ENCODE measurements at places on chromosomes 4 and X. TPM values are rescaled to one million over a fixed set of nuclear protein-coding genes. Genes with fewer than 3 reads are reported as not detected.

GRCh38 chr4:155999725-156000124 is 46.1 kb upstream of the CTSO start:
- DNase-seq = no peak
- no peak overlapping the region for H3K27ac ChIP-seq
- no peak overlapping the region for H3K4me3 ChIP-seq
- H3K4me1 ChIP-seq = no peaks in the 10 kb centered on the region
- H3K36me3 ChIP-seq = no peaks in the 10 kb centered on the region

- H3K36me3 ChIP-seq = no peaks in the 10 kb centered on the region
- peaks cover 5% of the 10 kb centered on the region for H3K4me1 ChIP-seq
Measured at GRCh38 chr4:20248155-20248558, 3.5 kb upstream of the SLIT2 start.

Gene DRD5
- total RNA-seq = not detected

- H3K4me3 ChIP-seq = no peak overlapping the region
- no peaks in the 10 kb centered on the region for H3K4me1 ChIP-seq
- no peaks in the 10 kb centered on the region for H3K27me3 ChIP-seq
- no peaks in the 10 kb centered on the region for H3K36me3 ChIP-seq
- DNase-seq = no peak
- H3K27ac ChIP-seq = no peak overlapping the region
Measured at GRCh38 chr4:127484117-127484516, 148.6 kb upstream of the INTU start.

DNA sequence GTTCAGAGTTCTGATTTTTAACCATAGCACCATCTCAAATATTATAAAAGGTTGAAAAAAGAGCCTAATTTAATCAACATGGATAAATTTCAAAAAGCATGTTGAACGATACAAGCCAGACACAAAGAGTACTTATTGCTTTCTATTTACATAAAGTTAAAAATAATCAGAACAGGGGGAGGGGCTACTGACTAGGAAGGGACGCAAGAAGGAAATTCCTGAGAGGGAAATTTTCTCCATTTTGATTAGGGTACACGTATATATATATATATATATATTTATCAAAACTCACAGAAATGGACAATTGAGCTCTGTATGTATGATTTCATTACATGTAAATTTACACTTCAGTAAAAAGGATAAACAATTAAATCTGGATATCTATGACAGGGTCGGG is 482 bp upstream of the MBTPS2 start:
- no peaks in the 10 kb centered on the region for H3K27me3 ChIP-seq
- H3K36me3 ChIP-seq = peaks cover 7% of the 10 kb centered on the region
- peaks cover 8% of the 10 kb centered on the region for H3K4me1 ChIP-seq

DNA sequence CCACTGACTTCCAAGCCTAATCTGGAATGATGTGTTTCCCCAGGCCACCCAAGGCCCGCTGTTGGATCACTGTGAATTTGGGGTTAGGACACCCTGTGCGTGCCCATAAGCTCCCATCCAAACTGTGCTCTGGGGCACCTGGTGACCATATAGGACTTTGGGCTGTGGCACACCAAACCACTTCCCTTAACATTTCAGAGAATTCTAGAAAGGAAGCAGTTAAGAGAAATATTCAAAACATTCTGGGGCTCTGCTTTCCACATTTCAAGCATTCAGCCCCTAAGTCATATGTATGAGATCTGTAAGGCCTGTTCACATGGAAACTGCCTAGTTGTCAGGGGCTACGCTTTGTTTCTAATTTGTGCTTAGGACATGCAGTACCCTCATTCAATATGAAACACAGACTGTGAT is 14.4 kb downstream of the VGLL1 start:
- H3K36me3 ChIP-seq = peaks cover 4% of the 10 kb centered on the region
- peak overlapping the region; percentile 94 for H3K27ac ChIP-seq
- H3K4me1 ChIP-seq = peaks cover 73% of the 10 kb centered on the region
- no peak overlapping the region for H3K4me3 ChIP-seq
- DNase-seq = peak; percentile 69

Gene PAPSS1
- total RNA-seq = 20.5 TPM

DNA sequence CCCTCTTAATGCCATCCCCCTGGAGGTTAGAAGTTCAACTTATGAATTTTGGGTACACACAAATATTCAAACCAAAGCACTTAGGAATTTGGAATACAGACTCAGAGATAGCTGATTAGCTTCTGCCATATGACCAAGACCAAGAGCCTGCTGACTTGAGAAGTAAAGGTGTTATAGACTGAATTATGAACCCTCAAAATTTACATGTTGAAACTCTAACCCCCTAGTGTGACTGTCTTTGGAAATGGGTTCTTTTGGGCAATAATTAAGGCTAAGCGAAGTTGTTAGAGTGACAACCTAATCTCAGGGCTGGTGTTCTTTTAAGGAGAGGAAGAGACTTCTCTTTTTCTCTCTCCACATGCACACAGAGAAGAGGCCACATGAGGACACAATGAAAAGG is 151.2 kb downstream of the COX18 start:
- no peaks in the 10 kb centered on the region for H3K4me1 ChIP-seq
- no peak for DNase-seq
- H3K27ac ChIP-seq = no peak overlapping the region
- H3K36me3 ChIP-seq = no peaks in the 10 kb centered on the region
- H3K27me3 ChIP-seq = peaks cover 2% of the 10 kb centered on the region
- no peak overlapping the region for H3K4me3 ChIP-seq
